ENCODE measurements at places on chromosomes 11 and 22.

DNA sequence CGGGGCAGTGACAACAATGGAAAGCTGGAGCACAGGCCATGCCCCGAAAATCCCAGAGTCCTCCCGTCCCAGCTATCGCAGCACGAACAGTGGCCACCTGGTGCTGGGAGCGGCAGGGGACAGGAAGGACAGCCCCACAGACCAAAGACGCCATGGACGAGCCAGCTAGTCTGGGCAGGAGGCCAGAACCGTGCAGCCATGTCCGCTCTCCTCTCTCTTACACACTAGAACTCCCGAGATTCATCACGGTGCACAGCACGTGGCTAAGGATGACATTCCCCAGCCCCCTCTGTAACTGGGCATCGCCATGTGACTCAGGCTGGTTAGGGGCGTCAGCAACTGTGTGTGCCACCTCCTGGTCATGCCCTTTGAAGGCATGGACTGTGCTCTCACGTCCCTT, 4.6 kb downstream of the CDPF1 start:
- DNase-seq: no peak

DNA sequence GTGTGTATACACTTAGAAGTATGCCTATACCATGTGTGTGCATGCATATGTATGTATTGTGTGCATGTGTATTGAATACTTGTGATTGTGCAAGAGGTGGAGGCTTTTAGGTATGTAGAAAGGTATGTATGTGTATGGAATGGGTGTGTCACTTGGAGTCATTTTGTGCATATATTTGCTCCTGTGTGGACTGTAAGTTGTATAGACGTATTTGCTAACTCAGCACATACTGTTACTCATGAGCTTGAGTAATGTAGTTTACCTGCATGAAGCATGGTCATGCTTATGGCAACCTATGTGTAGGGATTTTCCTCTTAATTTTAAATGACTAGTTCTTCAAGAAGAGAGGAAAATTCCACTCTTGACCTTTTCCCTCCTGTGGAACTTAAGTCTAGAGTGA, 507.6 kb upstream of the LARGE1 start:
- no peak for DNase-seq

GRCh38 chr11:28346209-28346608, 238.0 kb downstream of the METTL15 start:
- DNase-seq: no peak

- DNase-seq: no peak
These were observed 220.1 kb upstream of the SORL1-AS1 start for GRCh38 chr11:121672630-121673487.

DNA sequence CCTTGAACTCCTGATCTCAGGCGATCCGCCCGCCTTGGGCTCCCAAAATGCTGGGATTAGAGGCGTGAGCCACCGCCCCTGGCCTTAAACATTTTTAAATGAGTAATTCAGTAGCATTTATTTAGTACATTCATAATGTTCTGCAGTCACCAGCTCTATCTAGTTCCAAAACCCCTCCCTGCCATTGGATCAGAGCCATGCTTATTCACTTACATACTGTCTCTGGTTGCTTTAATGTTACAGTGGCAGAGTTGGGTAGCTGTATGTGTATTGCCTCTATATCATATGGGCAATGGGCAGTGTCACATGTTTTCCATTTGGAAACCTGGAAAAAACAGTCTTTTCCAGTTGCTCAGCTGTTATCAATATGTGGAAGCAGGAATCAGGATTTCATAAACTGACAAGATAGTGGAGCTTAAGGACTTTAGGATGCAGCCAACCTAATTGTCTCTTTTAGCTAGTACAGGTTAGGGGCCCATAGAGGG, 10.5 kb downstream of the COA4 start:
- no peak for DNase-seq

- no peak for DNase-seq
These were observed 319.8 kb downstream of the DLG2 start for GRCh38 chr11:85307366-85307765.

DNA sequence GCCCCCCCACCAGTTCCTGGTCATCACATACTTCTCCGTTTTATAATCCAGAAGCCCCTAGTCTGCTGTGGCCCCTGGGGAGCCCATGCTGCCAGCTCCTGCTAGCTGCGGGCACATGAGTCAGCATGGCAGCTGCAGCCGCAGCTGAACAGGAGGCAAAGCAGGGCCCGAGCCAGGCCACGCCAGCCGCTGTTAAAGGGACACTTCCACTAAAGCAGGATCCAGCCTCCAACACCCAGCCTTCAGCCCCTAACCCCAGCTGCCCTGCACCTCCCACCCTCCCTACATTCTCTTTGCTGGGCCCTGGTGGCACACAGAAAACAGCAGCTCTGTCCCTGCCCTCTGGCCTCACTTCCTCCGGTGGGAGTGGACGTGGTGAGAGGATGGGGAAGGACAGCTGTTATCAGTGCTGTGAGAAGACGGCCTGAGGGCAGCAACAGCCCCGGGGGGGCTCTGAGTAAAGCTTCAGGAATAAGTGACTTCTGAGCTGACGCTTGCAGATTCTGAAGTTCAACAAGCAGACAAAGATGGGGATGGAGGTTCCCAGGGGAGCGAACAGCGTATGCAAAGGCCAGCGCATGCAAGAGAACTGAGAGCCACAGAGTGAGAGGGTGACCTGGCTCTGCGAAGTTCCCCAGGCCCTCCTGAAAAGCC, 688 bp upstream of the LRRC74B start:
- no peak for DNase-seq

DNA sequence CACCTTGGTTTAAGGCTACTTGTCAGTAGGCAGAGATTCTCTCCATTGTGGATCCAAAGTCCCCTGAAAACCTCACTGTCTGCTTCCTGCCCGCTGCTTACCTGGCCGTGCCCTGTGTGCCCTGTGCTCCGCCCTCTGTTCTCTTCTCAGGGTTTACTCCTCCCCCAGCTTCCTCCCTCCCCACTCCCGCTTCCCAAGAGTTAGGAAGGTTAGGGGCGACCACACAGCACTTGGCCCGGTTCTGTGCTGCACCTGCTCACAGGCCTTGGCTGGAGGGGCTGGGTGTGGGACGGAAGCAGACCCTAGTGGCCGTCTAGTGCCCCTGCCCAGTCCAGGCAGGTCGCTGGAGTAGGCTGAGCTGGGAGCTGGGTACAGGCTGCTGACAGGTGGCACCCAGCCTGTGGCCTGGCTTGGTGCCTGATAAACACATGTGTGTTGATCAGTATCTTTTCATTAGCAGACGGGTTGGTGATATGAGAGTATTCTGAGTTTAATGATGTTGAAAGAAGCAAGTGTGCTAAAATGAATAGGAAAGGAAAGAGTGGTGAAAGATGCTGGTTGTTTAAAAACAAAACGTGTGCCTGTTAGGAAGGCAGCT, 40.5 kb downstream of the GRAMD4 start:
- no peak for DNase-seq

DNA sequence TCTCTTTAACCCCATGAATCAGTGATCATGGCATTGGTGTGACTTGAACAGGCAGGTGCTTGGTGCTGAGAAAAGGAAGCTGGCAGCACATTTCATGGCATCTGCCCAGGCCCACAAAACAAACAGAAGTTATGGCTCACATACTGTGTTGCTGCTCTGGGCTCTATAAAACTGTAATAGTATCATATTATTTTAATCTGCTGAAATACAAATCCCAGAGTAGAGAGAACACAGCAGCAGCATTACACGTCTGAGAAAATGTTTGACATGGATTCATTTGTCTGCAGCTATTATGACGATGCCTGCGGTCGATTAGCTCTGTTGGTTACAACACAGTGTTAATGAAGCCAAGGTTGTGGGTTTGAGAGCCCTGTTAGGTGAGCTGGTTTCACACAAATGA, 80.8 kb downstream of the ALX4 start:
- no peak for DNase-seq

DNA sequence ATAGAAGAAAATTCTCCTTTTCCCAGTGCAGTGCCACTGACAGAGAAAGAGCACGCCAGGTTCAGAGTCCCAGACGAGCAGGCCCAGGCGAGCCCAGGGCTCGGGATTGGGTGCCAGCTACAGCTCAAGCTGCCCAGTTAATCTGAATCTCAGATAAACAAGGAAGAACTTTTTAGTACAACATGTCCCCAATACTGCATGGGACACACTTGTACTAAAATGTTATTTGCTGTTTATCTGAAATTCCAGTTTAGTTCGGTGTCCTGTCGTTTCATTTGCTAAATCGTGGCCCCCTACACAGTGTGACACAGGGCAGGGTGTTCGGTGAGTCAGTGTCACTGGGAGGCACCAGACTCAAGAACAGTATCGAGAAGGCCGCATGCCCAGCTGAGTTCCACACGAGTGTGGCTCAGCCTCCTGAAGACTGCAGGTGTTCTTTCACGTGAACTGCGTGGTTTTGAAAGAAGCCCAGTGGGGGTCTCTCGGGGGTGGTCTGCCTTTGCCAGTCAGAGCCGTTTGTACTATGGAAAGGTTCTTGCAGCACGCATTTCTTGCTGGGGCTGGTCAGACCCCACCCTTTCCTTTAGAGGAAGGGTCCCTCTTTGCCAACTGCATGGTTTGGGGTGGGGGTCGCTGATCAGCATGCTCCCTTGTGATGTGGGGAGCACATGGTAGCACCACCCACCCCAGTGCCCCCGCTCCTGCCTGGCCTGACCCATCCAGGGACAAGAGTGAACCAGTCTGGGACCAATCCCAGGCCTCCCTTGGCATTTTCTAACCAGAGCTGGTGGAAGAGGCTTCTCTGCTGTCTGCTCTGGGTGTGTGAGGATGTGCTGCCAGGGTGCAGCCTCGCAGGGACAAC, 115.6 kb upstream of the B3GAT1 start:
- no peak for DNase-seq

- peak; percentile 39 for DNase-seq
These were observed 57.6 kb downstream of the FBXO7 start for GRCh38 chr22:32531931-32532819.

GRCh38 chr11:2792381-2793250, 92.8 kb upstream of the KCNQ1OT1 start:
- DNase-seq: no peak

- no peak for DNase-seq
These were observed 272.8 kb downstream of the FAM76B start for GRCh38 chr11:95516786-95517185.

- DNase-seq: no peak
These were observed 40.2 kb downstream of the TBC1D22A start for GRCh38 chr22:46802608-46803027.
